Stimulated activated CD4-positive, alpha-beta T cell treated with anti-CD3 and anti-CD28 coated beads, TNF-alpha, amount 100 ng/mL, for 4 hours (primary cell): ENCODE measurements at places on chromosomes 5 and 9.

GRCh38 chr5:73005886-73006285 is 50.0 kb downstream of the FCHO2 start:
- DNase-seq: no peak

DNA sequence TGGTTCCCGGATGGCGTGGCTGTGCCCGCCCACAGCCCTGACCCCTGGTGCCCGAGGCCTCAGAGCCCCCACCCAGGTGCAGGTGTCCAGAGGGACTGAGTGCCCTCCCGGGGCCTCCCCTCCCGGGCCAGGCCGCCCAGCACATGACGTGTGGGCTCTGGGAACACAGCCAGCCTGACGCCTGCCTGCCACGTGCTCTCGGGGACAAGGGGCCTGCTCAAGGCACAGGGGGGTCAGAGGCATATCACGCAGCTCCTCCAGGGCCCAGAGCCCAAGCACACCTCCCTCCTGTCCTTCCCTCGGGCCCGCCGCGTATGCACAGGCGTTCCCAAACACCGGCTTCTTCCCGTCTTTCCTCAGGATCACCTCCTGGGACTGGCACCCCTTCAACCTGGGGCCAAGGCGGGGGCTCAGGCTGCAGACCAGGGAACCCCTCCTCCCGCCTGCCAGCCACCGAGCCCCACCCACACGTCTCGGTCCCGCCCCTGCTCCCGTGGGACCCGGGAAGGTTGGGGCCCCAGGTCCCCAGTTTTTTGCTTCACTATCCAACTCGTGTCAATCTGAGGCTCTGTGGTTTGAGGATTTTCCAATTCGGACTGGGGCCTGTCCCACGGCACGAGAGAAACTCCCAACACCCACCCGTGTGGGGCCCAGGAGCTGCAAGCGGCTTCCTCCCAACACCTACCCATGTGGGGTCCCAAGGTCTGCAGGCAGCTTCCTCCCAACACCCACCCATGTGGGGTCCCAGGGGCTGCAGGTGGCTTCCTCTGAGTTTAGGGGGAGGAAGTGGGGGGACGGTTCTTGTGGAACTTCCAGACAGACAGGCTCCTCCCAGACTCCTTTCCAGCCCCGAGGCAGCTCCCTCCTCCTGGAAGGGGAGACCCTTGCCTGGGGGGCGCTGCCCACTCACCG is 1.5 kb downstream of the LCN10 start:
- DNase-seq: no peak

DNA sequence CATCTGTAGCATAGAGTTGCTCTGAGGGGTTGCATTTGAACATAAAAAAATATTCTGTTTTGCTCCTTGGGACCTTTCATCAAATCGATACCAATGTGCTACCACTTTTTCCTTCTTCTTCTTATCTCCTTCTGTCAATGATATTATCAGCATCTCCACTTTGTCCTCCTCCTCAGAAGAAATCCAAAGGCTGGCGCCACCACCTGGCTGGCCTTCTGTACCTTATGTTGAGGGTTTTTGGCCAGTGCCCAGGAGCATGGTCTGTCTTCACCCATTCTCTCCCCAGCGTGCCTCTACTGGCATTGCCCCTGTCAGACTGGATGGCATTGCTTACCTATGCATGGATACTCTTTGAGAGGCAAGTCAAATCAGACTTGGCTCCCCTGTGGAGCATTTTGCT is 167.2 kb downstream of the CFAP90 start:
- no peak for DNase-seq

GRCh38 chr5:180673371-180674089 is 24.1 kb upstream of the FLT4 start:
- DNase-seq: no peak

GRCh38 chr9:121797081-121797480 is 145.6 kb downstream of the DAB2IP start:
- DNase-seq: no peak

DNA sequence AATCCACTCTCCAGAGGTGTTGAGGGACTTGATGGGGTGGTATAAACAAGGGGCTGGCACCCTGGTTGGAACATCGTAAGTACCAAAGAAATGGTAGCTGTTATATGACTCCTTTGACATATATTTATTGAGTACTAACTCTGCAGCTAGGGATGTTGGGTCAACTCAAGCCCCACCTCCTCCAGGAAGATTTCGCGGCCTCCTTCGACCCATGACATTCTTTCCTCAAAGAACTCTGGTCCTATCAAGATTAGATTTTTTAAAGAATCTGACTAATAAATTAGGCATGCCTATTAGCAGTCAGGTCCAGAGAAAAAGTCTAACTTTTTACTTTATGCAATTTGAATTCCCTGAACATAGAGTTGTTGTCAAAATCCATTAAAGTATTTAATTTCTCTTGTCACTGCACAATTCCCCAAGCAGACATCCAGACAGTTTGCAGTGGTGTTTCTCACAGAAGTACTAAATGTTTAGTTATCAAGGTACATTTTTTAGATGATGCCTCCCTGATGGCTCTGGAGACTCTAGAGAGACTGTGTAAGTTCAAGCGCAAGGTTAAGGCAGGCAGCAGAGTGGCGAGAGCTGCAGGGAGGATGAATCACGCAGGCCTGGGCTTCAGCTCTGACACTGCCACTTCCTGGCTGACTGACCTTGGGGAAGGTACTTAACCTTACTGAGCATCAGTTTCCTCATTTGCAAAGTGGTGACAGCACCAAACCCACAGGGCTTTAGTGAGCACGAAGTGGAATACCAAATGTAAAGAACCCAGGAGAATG is 209.6 kb downstream of the TTLL11 start:
- DNase-seq: no peak
